Upper lobe of right lung (tissue), 1 donor: ENCODE measurements at places on chromosomes 2 and 18. TPM values are rescaled to one million over a fixed set of nuclear protein-coding genes. Genes with fewer than 3 reads are reported as not detected.

The M1AP gene
- total RNA-seq: 1.4 TPM

The SERPINB10 gene
- total RNA-seq: not detected

The TGFA gene
- 9.1 TPM for total RNA-seq

The ICA1L gene
- total RNA-seq: 2.3 TPM

The ITGA6 gene
- 73.0 TPM for total RNA-seq

The PID1 gene
- 51.4 TPM for total RNA-seq
